Bone marrow (tissue), 2 donors: ENCODE measurements at places on chromosomes 7 and 10.

GRCh38 chr7:21746949-21747348, 198.8 kb downstream of the CDCA7L start:
- DNase-seq, result no peak

GRCh38 chr10:70846795-70847194, 31.0 kb downstream of the SGPL1 start:
- DNase-seq, result no peak

GRCh38 chr7:142482891-142483658, 225.2 kb upstream of the PRSS58 start:
- no peak for DNase-seq

- DNase-seq, result no peak
These were observed 247.7 kb upstream of the DKK1 start for GRCh38 chr10:52066383-52066782.

- DNase-seq, result no peak
These were observed 20.8 kb upstream of the NRP1 start for GRCh38 chr10:33355274-33355673.

- no peak for DNase-seq
These were observed 12.7 kb upstream of the FOXL3 start for GRCh38 chr7:277228-277627.
